Fibroblast of skin of left biceps (primary cell): ENCODE measurements at places on chromosomes 12 and 14.

GRCh38 chr12:123937707-123938591 is 34.7 kb downstream of the CCDC92 start:
- no peak for DNase-seq

GRCh38 chr12:53194973-53195372 is 12.1 kb downstream of the ITGB7 start:
- no peak for DNase-seq

GRCh38 chr12:16350682-16351081 is 3.2 kb downstream of the MGST1 start:
- DNase-seq = peak; percentile 84

DNA sequence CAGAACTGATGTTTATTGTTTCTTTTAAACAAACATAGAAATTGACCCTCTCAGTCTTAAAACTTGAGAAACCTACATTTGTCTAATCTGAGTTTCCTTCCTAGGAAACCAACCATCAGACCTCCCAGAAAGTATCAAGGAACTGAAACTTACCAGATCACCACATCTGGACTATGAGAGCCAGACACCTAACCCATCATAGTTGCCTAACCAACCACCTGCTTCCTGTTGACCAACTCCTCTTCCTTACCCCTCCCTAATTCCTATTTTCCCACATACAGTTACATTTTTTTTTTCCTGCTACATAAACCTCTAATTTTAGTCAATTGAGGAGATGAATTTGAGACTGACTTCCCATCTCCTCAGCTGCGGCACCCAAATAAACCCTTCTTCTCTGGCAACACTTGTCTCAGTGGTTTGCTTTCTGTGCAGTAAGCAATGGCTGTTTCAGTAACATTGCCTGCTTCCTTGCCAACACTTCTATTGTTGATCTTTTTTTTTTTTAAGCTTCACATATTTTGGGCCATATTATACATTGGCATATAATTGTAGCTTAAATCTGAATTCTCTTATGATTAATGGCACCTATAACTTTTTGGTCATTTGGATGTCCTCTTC is 34.3 kb downstream of the KLRD1 start:
- DNase-seq = no peak

DNA sequence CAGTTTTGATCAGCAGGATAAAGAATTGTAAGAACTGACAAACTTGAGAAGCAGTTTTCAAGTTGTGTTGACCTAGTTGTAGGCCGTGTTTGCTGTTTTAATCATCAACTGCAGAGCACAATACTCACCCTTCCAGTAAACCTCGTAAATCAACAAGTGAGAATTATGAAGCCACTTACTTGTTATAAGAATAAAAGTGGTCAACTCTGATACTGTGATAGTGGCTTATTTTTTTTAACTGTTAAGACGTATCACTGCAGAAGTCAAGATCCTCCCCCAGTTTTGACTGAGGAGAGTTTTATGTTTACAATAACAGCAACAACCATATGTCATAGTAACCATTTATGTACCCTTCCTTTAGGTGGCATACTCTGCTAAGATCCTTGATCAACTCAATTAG is 100.8 kb upstream of the DACT1 start:
- no peak for DNase-seq

DNA sequence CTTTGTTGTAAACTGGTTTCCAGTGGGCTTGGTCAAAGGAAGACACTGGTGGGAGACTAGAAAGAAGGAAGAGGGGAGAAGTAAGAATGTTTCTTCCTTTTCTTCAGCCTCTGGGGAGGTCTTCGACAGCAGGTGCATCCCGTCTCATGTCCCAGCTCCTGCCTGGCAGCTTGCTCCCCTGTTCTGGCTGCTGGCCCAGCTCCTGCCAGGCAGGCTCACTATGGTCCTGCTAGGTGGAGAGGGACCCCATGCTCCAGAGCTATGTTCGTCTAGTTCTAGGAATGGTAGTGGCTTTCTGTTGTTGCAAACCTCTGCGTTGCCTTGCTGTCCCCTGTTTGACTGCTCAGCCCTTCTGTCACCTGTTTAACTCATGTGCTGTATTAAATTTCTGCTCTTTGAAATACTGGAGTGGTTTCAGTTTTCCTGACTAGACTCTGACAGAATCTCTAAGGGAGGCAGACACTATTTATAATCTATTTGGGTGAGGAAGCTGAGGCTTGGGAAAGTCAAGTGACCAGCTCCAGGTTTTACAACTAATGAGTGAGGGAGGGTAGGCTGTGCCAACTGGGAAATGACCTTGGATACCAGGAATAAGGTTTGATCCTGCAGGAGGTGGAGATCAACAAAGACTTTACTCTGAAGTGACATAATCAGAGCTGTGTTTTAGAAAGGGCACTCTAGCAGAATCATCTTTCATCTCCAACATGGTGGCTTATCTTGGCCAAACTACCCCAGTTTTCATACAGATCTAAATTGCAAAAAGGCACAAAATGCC is 94.7 kb upstream of the DDHD1 start:
- DNase-seq = no peak

GRCh38 chr12:43008953-43009845 is 419.7 kb upstream of the PRICKLE1 start:
- DNase-seq = no peak

GRCh38 chr12:106997916-106998315 is 11.0 kb upstream of the MTERF2 start:
- DNase-seq = no peak

DNA sequence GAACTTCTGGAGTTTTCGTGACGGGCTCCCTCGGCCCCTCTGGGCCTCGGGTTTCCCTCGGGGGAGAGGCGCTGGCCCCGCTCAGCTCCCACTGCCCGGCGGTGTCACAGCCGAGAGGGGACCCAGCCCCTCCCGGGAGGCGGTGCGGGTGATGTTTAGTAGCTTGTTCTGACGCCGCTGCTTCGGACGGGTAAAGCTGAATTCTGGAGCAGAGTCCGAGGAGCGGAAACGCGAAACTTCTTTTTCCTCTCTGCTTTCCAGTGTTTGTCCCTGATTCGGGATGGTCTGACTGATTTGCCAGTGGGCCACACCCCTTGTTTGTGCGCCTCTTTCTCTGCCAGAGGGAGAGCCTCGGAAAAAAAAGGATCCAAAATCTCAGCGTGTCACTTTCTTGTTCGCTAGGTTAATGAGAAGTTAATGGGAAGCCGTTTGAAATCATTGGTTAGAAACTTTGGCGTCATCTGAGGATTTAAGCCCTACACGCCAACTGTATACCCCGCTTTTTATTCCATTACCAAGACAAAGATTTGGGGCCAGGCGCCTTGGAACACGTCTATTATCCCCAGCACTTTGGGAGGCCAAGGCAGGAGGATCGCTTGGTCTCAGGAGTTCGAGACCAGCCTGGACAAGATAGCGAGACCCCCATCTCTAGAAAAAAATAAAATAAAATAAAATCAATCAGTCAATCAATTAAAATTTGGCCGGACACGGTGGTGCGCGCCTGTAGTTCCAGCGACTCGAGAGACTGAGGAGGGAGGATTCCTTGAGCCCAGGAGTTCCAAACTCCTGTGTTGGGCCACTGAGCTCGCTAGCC is 756 bp downstream of the TULP3 start:
- DNase-seq = no peak

DNA sequence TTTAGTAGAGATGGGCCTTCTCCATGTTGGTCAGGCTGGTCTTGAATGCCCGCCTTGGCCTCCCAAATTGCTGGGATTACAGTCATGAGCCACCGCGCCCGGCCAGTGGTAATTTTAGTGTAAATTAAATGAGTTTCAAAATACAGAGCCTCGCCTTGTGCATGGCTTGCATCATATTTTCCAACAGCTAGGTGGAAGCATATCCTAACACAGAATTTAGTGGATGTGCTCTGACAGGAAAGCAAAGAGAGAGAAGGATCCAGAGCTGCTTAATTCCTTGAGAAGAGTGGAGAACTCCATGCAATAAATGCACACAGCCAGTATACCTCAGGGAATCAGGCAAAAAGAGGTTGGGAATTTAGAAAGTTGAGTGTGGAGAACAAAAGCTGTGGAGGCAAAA is 2.5 kb downstream of the OR6C2 start:
- DNase-seq = no peak

DNA sequence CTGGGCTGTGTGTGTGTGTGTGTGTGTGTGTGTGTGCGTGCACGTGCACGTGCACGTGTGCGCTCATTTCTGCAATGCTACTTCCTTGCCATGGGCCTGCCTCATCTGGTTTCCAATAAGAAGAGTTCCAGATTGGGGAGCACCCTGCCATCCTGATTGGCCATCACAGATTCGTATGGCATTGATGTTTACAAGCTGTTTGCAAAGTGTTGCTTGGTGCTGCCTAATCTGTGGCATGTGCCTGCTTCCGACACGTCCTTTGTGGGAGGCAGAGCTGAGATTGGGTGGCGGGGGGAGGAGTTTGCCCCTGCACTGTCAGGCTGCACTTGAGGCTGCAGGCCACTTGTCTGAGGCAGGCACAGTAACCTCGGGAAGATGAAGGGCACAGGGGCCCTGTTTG is 39.2 kb downstream of the SAMD4A start:
- no peak for DNase-seq

DNA sequence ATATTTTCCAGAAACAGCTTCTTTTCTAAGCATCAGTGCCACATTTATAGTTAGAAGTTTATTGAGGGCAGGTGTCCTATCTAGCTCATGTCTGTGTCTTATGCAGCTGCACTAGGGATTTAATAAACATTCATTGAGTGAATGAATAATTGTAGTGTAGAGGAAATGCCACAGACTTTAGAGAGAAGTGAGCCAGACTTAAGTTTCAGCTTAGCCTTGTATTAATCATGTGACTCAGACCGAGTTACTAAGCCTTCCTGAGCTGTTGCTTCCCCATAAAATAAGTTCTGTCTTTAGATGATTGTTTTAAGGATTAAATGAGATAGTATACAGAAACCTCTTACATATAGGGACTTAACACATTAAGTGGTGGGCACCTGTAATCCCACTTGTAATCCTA is 236.1 kb upstream of the DDHD1 start:
- DNase-seq = no peak
